ENCODE measurements at places on chromosomes 12 and 14. TPM values are rescaled to one million over a fixed set of nuclear protein-coding genes. Genes with fewer than 3 reads are reported as not detected.

TAS2R30 gene
- 22.1 TPM for total RNA-seq

BATF gene
- 0.47 TPM for total RNA-seq

P3H3 gene
- total RNA-seq, result 11.2 TPM

DNA sequence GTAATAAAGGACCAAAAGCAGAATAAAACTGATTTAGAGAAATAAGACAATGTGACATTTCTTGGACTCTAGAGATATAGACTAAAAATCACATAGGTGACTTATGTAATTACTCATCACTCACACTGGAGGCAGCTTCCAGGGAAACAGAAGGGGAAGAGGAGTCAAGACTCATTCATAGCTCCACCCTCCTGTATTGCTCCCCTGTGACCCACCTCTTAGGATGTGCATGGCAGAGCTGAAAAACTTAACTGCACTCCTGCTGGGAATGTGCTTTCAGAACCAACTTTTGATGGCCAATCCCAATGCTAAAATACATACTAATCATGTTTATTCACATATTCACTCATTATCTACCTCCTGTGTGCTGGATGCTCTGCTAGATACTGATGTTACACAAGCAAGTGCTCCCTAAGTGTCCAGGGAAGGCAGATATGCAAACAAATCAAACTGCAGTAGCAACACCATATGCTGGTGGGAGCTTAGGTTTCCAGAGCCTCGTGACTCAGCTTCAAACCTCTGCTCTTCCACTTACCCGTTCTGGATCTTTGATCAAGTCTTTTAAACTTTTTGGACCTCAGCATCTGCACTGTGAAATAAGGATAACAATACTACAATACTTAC lies 316.1 kb downstream of the GALC start:
- DNase-seq, result no peak

DNA sequence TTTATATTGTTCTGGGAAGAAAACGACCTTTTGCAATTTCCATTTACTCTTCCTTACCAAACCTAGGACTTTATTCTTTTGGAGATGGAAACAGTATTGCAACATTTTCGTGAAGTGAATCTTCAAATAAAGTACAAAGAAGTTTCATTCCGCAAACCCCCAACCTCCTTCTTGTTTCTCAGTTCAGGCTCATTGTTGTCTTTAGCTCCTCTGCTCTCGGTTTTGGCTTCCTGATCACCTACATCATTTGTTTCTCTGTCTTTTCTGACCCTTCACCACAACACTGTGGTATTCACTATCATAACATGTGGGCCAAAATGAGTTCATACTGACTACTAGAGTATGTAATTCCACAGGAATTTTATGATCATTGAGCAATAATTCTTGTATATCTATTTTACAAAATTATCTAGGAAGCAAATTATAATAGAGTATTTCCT lies 266.8 kb downstream of the ADAMTS20 start:
- no peak for DNase-seq

GRCh38 chr12:47206450-47207339 lies 126.9 kb upstream of the AMIGO2 start:
- no peak for DNase-seq

DNA sequence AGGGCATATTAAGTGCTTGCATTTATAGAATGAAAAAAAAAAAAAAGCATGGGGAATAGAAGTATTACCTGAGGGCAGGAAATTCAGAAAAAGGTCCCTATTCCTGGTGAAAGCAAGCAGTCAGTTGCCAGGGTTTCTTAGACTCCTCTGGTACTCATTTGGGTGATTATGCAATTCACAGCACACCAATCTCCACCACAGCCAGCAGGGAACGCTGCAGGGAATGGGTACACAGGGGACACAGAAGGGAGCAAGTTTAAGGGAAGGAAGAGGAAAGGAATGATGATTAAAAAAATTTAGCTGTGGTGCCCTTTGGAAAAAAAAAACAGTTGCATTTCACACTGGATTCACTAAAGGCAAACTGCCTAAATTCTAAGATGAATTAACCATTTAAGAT lies 14.2 kb downstream of the BLTP3B start:
- DNase-seq, result no peak

DNA sequence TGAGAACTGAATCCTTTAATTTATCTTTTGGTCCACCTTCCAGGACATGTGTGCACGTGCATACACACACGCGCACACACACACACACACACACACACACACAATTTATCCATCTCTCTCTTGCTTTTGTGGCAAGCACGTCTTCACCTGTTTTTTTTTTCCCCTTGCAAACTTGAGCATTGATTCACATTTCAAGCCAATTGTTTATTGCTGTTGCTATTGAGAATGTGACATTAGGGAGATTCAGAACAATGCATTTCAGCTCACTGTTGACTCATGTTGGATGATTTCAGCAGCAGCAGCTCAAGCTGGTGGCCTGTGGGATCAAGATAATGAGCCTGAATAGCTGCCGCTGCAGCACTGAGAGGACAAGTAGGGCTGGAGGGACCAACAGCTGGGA lies 128.9 kb downstream of the SNAPC1 start:
- DNase-seq, result no peak
